ENCODE measurements at places on chromosomes 6 and 20.

DNA sequence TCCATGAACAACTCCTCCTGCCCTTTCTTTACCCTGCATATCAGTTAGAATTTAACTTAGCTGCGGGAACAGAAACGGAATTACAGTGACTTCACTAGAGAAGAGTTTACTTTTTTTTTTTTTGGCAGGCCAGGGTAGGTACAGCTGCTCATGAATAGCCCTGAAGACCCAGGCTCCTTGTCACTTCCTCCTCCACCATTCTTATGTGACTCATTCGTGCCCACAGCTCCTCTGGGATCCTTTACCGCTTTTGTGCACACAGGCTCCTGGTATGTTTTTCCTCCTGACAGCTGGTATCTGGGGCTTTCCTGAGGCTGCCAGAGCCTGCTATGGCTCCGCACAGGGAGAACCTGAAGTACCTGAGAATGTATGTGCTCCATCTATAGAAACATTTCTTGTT, 3.9 kb upstream of the KCNS1 start:
- DNase-seq: no peak

DNA sequence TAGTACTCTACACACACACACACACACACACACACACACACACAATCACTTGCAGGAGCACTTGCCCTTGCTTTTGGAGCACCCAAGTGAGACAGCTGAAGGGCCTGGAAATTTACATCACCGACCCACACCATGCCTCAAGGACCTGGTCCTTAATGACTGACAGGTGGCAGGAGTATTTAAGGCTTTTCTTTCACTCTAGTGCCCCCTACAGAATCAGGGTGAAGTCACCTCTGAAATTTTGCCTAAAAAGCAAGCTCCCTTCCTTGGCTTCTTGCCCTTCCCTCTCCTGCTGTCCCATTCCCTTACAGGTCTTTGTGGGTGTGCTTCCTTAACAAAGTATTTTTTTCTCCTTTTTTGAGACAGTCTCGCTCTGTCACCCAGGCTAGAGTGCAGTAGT, 353.5 kb upstream of the IRAK1BP1 start:
- no peak for DNase-seq

DNA sequence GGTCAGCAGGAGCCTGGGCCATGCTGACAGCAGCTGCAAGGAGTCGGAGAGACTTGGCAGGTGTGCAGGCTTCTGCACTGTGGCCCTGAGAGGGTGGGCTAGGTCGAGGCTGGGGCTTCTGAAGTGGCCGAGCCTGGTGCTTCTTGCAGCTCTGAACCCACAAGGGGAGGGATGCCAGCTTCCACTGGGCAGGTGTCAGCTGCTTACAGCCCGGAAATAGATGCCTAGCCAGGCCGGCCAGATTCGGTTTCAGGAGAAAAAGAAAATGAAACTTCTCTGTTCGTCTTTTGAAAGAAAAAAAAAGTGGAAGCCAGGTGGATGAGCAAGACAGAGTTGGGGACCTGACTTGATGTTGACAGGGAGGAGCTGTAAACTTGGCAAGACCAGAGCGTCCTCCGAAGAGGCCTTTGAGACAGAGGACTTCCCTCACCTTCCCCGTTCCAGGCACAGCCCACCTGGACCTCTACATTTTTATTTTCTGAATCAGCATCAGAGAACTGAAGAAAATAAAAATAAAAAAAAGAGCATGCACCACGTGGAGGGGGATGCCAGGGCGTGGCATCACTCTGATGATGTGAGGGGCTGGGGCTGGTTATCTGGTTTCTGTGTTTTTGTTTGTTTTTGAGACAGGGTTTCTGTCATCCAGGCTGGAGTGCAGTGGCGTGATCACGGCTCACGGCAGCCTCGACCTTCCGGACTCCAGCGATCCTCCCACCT, at the start of gene ZBP1:
ZBP1 (minus strand) TSS at position 153 of the 717 bp plus-strand sequence; CDS start at position 22, 131 bp downstream.
- no peak for DNase-seq

- DNase-seq: no peak
Observed at GRCh38 chr6:4055420-4056041, 23.4 kb downstream of the FAM217A start.

GRCh38 chr6:33088931-33089620, 13.3 kb downstream of the HLA-DPB1 start:
- no peak for DNase-seq

- DNase-seq: no peak
Observed at GRCh38 chr6:150930841-150931240, 65.3 kb downstream of the MTHFD1L start.

GRCh38 chr6:48199499-48199898, 88.5 kb upstream of the PTCHD4 start:
- DNase-seq: no peak
